MM.1S (cell line): ENCODE measurements at places on chromosomes 12 and 14.

GRCh38 chr14:68247676-68248268 is 428.2 kb downstream of the RAD51B start:
- DNase-seq: no peak

DNA sequence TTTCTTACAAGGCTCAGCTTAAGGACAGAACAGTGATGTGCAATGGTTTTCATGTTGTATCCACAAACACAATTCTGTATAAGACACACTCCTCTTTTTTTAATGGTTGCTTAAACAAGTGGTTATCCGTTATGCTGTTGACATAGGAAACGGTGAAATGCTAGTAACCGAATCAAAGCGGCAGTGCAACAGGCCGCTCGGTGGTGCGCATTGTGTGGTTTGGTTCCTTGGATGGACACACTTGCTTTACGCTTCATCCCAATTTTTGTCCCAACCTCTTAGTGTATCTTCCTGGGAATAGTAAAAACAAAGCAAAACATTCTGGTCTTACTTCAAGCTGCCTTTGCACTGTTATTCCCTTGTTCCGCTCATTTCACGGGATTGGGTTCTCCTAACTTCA is 650 bp upstream of the PTGER2 start:
- no peak for DNase-seq

DNA sequence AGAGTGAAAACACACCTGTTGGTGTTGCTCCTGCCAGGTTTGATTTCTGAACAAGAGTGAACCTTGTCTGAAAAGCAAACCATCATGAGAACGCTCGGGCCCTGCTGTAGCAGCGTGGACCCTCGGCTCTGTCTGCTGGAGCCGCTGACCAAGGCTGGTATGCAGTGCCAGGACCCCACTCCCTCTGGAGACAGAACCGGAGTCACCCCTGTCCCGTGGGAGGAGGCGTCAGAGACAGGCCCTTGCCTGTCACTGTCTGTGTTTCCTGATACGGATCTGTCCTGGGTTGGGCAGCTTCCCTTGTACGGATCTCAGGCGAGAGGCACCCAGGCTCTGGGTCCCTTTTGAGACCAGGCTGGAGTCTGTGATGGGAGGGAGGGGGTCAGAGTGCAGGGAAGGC is 111.6 kb downstream of the ADGRD1 start:
- DNase-seq: no peak

GRCh38 chr14:33716921-33717320 is 234.0 kb downstream of the EGLN3 start:
- no peak for DNase-seq

GRCh38 chr12:62482769-62483168 is 16.1 kb downstream of the MON2 start:
- DNase-seq: no peak
